Astrocyte (in vitro differentiated cells and primary cell): ENCODE measurements at places on chromosomes 1 and 21. TPM values are rescaled to one million over a fixed set of nuclear protein-coding genes. Genes with fewer than 3 reads are reported as not detected.

The C1QC gene
- not detected in 2 replicates for total RNA-seq

The SLC19A2 gene
- total RNA-seq = 12.5 and 14.1 TPM in 2 replicates

The ZC3H11A gene
- total RNA-seq = 87.4 and 87.6 TPM in 2 replicates

The CYP4A22 gene
- total RNA-seq = not detected in 2 replicates

The PEAR1 gene
- 8.5 and 17.3 TPM in 2 replicates for total RNA-seq

The LHX8 gene
- 0.48 and 0.52 TPM in 2 replicates for total RNA-seq

The GBP3 gene
- total RNA-seq = 30.3 and 34.9 TPM in 2 replicates

The TMEM61 gene
- not detected in 2 replicates for total RNA-seq

The NBPF6 gene
- total RNA-seq = not detected in 2 replicates

The WDR64 gene
- total RNA-seq = not detected in 2 replicates

The OSCP1 gene
- total RNA-seq = 4.2 and 6.3 TPM in 2 replicates

The FCRL1 gene
- total RNA-seq = not detected in 2 replicates

GRCh38 chr21:34362670-34363069, 1.1 kb upstream of the KCNE2 start:
- no peak for DNase-seq

DNA sequence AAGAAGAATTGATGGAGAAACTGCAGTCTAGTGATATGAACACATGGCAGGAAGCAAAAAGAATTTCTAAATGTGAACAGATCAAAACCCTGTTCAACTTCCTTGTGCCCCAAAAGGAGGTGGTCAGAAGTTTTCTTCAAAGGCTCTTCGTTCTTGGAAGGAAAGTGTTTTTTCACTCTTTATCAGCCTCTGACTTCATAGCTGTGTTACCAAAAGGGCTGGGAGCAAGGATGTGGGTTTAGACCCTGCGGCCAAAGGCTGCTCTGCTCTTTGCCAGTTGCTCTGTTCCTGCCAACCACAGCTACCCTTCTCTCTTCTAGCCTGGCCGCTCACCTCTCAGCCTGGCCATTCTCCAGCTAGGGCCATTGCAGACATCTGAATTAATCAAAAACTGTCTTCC, 53.8 kb downstream of the PTGER3 start:
- no peak for DNase-seq

GRCh38 chr1:64171797-64172281, 31.6 kb upstream of the UBE2U start:
- DNase-seq = peak; percentile 81

DNA sequence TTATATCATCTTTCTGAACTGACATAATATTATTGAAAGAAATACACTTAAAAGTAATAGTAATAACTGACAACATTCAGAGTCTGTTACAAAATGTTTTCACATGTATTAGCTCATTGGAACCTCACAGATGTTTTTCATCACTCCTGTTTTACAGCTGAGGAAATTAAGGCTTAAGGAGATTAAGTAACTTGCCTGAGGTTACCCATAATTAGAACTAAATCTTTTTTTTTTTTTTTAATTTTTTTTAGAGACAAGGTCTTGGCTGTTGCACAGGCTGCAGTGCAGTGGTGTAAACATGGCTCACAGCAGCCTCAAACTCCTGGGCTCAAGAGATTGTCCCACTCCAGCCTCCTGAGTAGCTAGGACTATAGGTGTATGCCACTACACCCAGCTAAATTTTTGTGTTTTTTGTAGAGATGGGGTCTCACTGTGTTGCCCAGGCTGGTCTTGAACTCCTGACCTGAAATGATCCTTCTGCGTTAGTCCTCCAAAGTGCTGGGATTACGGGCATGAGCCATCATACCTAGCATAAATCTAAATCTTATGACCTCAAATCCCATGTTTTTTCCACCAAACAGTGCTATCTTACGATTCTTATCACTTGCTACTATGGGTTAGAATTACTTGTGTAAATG, 64.7 kb upstream of the MACF1 start:
- DNase-seq = no peak

DNA sequence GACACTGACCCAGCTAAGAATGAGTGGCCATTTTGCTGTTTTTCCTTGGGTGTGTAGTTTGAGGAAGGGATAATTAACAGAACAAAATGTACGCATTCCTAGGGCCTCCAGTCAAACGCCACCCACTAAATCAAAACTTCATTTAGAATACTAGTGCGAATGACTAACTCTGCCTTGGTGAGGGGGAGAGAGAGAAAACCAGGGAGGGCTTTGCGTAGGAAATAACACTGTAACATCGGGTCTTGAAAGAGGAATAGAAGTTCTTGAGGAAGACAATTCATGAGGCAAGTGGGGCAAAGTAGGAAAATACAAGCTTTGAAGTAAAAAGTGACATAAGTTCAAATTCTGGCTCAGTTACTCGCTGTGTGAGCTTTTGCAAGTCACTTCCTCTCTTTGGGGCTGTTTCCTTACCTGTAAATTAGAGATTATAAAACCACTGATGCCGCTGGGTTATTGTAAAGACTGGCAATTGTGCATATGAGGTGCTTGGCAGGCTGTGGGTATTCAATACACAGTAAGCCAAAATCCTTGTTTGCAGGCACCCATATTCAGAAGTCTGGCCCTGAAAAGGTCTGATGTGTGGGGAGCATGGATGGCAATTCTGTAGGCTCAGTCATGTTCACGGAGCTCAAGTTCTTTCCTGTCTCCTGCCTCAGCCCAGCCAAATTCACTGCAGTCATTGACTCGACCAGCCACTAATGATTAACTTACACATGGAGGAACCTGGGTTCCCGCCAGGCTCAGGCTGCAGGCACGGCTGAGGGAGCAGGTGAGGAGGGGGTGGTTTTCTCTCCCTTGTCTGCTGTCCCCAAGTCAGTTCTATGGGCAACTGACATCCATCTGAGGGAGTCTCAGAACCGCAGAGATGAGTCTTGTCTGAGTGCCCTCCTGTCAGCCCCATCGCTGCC, 140.3 kb upstream of the CSF3R start:
- no peak for DNase-seq

DNA sequence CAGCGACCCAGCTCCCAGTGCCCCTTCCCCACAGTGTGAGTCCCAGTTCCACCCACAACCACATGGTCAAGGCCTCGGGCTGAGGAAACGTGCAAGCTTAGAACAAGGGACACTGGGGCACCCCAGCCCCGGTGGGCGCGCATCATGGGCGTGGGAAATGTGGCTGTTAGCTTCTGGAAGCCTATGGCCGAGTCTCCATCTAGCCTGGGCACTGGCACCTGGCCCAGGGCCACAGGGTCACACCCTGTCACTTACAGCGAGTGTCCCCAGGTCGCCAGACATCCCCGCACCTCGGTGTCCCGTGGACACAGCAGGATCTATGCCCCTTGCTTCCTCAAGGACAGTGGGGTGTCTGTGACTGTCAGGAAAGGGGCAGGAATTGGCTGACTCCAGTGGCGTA, 37.0 kb upstream of the COL6A1 start:
- DNase-seq = no peak

GRCh38 chr21:41953831-41954653, at the start of gene C2CD2:
Gene C2CD2, minus strand, starts transcription at chr21:41954018. Its CDS starts 370 bp downstream, at chr21:41953648.
- peak; percentile 58 for DNase-seq

GRCh38 chr1:44077421-44077820, 41.2 kb upstream of the KLF17 start:
- peak; percentile 45 for DNase-seq

- no peak for DNase-seq
Measured at GRCh38 chr1:56438901-56439551, 140.3 kb downstream of the PLPP3 start.

GRCh38 chr1:12690156-12690555, 25.8 kb upstream of the AADACL3 start:
- DNase-seq = no peak

DNA sequence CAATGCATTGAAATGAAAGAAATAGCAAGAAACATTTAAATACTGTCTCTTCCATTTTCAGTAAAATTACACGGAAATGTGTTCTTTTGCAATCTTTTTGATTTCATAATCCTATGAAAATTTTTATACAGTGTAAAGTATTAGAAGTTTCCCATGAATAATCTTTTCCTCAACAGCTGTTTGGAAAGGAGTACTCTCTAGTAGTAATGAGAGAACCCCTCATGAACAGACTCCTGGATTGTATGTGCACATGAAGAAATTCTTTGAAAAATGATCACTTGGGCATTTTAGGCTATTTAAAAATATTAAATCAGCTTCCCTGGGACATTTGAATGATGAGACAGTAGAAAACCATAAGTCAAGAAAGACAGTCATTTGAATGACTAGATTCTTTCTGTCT, 64.4 kb downstream of the LHX9 start:
- no peak for DNase-seq

DNA sequence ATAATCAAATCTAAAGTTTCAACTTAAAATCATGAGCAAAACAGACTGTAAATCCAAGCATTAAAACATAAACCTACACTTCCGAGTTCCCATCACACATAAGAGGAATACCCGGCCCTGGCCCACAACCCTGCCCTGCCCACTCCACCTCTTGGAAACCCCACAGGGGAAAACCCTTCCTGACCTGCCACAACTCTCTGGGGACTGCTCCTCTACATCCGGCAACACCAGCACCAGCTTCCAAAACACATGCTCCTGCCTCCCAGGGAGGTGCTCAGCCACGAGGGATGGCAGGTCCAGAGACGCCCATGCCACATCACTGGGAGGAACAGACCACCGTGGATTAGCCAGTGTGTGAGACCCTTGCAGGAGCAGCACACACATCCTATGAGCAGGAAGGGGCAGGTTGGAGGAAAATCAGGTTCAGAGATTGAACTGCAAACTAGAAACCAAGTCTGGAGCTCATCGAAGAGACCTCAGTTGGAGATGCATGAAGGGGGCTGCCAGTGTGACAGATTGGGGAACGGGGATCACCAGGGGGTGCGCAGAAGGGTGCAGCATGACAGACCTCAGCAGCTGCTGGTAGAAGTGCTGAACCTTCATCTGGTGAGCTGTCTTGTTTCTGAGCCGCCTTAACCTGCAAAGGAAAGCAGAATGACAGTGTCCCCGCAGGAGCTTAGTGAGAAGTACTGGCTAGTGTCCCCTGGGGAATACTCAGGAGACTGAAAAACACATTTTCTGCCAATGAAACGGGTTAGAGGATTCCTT, 25.8 kb upstream of the LSS start:
- no peak for DNase-seq

GRCh38 chr1:86913399-86913895, 479 bp downstream of the SELENOF start:
- peak; percentile 10 for DNase-seq

DNA sequence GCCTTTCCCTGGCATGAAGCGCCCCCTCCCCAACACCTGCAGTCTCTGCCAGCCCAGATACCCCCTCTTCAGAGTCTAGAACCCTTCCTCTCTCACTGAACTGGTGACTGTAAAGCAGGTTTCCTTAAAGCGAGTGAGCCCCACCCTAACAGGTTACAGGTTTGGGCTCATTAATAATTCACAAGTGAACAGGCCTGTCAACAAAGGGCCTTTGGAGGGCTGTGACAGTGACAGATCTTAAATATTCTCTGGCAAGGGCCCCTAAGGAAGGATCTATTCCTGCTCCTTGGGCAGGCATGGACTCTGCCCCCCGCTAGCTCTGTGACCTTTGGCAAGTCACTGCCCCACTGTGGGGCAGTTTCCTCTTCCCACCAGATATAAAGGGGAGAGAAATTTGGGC, 5.6 kb upstream of the TTC39A start:
- no peak for DNase-seq

GRCh38 chr1:214548988-214549387, 2.4 kb downstream of the PTPN14 start:
- DNase-seq = peak; percentile 61

DNA sequence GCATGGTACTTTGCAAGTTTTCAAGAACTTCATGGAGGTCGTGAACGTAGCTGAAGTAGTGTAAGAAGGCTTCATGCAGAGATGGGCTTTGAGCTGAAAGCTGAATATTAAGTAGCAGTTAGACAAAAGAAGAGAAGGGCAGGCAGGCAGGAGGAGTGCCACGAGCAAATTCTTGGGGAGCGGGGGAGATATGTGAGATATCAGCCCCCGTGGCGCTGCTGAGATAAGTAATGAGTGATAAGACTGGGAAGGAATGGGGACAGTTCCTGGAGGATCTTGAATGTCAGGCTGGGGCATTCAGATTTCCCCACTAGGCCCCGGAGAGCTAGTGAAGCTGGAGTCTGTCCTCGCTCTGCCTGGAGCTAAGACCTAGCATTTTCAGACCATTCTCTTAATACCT, 27.9 kb upstream of the KIRREL1 start:
- DNase-seq = no peak

DNA sequence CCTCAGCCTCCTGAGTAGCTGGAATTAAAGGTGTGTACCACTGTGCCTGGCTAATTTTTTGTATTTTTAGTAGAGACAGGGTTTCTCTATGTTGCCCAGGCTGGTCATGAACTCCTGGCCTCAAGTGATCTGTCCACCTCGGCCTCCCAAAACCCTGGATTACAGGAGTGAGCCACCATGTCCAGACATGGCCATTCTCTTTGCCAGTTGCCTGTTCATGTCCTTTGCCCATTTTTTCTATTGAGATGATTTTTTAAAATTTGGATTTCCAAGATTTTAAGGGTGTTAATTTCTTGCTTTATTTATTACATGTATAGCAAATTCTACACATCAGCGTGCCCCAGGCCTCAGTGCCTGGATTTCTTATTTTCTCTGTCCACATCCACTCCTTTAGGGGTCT, 2.8 kb downstream of the POLR3GL start:
- no peak for DNase-seq

DNA sequence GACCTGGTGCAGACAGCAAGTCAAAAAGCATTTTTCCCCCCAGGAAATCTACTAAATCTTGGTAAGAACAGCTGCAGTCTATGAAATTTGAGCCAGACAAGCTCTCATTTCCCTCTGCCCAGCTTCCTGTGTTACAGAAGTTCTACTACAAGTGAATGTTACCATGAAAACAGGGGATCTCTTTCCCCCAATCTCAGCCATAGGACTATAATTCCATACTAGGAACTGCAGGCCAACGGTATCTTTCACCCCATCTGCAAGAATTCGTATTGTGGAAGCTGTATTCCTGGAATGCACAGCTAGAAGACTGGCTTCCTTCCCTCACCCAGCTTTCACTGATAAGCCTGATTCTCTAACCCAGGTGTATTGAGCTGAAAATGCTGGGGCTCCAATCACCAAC, 1655.4 kb downstream of the BRINP3 start:
- DNase-seq = no peak

GRCh38 chr1:246651012-246651695, 73.1 kb upstream of the SCCPDH start:
- DNase-seq = no peak

- no peak for DNase-seq
Measured at GRCh38 chr1:151513626-151514121, 2.5 kb downstream of the CGN start.
